ENCODE measurements at places on chromosomes 7 and 10.

- DNase-seq, result peak; percentile 30
Measured at GRCh38 chr10:50497758-50498157, 126.0 kb downstream of the SGMS1 start.

GRCh38 chr7:130831817-130832481 is 97.9 kb upstream of the KLF14 start:
- DNase-seq, result no peak

DNA sequence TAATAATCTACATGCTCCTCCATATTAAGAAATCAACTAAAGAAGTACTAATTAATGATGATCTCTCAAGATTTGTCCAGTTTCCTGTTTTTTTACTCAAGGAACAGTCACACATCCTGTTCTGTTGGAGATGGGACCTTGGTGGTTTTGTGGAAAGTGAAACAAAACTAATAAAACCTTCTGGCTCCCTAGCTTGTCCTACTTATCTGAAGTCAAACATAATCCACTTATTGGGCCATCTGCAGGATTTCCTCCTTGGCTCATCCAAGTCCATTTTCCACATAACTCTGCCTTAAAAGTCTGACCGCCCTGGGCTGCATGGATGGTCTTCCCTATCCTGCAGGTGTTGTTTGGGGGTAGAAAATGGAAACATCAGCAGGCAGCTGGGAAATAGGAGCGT is 39.4 kb upstream of the TARP start:
- DNase-seq, result no peak

DNA sequence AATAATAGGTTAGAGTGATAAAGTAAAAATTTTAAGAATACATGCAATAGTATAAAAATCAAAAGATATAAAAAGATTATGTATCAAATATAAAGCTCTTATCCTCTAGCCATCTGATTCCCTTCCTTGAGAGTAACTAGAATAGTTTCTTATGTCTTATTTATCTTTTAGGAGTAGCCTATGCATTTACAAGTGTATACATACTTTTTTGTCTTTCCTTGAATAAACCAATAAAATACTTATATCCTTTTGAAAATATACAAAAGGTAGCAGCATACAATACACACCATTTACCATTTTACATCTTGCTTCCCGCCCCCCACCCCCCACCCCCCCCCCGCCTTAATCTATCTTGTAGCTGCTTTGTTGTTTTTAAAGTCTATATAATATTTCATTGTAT is 31.4 kb downstream of the AHCYL2 start:
- no peak for DNase-seq

DNA sequence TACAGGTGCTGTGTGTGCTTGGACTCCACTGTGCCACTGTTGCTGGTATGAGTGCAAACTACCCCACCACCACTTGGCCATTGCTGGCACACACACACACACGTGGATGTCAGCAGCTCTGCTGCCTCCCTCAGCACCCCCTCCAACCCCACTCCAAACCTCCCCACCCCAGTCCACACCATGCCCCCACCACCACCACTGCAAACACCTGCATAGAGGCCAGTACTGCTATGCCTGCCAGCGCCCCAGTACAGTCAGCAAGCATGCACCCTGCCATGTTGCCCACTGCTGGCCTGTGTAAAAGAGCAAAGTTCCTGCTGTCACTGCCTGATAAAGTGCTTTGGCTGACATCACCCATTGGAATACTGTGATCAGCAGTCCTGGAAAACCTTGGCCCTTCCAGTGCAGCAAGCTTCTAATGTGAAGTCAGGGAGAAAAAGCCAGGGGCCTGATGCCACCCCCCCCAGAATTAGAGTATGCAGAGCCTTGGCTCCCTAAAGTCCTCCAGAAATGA is 519.2 kb upstream of the PCDH15 start:
- DNase-seq, result no peak

- peak; percentile 36 for DNase-seq
Measured at GRCh38 chr7:88835147-88835728, 39.7 kb upstream of the TEX47 start.

DNA sequence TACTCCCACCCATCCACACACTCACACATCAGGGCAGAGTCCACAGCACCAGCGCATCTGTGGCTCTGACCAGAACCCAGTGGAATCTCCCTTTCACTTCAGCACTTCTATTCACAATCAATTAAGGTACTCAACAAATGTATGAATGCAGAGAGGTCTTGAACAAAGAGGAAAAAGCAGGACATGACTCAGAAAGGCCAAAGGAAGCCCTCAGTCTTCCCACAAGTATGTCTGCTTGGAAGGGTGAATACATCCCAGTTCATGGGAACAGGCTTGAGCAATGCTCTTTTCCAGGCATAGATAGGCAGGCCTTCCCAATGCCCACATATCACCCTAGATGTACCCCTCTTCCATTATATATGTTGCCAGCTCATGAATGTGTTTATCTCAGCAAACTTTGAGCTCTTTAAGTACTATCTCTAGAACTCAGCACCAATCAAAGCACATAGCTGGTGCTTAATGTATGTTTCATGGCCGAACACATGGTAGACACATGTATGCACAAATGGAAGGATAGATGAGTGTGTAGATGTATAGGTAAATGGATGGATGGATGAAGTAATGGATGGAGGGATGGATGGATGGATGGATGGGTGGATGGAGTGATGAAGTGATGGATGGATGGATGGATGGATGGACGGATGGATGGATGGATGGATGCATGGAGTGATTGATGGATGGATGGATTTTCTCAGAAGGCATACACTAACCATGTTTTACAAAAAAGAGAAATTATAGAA is 507.6 kb downstream of the GRID1 start:
- no peak for DNase-seq

- peak; percentile 29 for DNase-seq
Measured at GRCh38 chr7:5425507-5426225, 2.0 kb upstream of the TNRC18 start.

DNA sequence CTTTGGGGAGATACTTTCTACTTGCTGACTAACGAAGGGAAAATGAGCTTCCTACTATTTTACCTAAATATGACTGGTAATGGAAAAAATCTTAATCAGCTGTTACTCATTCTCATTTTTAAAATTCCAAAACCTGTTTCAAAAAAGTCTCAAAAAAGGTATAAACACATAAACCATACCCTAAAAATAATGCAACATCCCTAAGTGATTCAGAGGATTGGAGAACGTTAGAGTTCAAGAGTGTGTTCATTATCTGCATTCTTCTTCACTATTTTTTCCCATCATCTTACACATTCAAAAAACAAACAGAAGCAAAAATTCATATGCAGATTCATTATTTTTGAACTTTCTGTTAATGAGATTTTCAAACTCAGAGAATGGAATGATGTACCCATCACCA is 150.4 kb upstream of the GNAI1 start:
- no peak for DNase-seq

Data from bone marrow (tissue), 2 donors.